ENCODE measurements at places on chromosomes 12 and 14. TPM values are rescaled to one million over a fixed set of nuclear protein-coding genes. Genes with fewer than 3 reads are reported as not detected.

The PLBD1 gene
- total RNA-seq, result 20.6 TPM

DNA sequence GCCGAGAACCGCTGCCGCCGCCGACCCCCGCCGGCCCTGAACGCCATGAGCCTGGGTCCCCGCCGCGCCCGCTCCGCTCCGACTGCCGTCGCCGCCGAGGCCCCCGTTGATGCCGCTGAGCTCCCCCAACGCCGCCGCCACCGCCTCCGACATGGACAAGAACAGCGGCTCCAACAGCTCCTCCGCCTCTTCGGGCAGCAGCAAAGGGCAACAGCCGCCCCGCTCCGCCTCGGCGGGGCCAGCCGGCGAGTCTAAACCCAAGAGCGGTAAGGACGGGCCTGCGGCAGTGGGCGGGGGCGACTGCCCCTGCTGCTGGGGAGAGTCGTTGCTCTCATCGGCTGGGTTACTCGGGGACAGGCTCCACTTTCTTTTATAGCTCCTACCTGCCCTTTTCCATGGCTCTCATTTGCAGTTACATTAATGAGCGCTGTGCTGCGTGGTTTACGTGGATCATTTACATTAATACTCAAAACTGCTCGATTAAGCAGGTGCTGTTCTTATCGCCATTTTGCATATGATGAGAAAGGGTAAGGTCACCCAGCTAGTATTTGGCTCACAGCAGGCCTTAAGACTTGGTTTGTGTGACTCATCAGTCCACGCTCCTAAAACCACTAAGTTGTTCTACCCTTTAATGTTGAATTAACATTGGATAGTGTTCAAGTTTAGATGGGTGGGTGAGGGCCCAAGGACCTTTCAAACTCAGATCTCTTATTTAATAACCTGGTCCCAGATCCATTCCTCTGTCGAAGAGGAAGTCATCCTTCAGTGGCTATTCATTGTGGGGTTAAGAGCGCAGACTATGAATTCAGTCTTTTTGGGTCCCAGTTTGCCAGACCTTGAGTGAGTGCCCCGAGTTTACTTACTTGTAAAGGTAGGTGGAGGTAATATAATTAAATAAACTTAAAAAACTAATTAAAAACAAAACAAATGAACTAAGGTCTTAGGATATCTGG lies 823 bp downstream of the RNF10 start:
- peaks cover 25% of the 10 kb centered on the region for H3K4me1 ChIP-seq
- DNase-seq, result no peak
- peak overlapping the region; percentile 90 for H3K4me3 ChIP-seq
- H3K36me3 ChIP-seq, result no peaks in the 10 kb centered on the region

DNA sequence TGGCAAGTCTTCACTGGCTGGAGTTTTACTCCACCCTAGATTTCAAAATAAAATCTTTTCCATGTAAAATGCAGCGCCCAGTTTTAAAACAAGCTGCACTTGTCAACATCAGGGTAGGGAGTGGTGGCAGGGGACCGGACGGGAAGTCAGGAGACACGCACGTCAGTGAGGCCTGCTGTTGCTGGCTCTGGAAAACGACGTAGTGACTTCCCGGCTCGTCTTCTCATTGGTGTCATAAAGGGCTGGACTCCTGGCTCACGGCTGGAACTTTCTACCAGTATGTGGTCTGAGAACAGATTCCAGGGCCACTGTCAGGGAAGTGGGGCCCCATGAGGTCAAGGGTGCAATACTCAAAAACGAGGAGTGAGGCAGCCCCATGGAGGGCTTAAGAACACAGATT lies 64.2 kb upstream of the FOXN3 start:
- DNase-seq, result no peak

DNA sequence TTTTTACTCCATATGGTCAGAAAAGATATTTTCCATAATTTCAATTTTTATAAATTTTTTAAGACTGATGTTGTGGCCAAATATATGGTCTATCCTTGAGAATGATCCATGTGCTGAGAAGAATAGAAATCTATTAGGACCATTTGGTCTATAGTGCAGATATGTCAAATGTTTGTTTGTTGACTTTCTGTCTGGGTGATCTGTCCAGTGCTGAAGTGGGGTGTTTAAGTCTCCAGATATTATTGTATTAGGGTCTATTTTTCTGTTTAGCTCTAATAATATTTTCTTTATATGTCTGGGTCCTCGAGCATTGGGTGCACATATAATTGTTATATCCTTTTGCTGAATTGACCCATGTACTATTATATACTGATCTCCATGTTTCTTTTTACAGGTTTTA lies 308.9 kb upstream of the LMO3 start:
- no peaks in the 10 kb centered on the region for H3K36me3 ChIP-seq
- no peak for DNase-seq
- no peaks in the 10 kb centered on the region for H3K4me1 ChIP-seq
- no peak overlapping the region for H3K4me3 ChIP-seq
- H3K27me3 ChIP-seq, result no peaks in the 10 kb centered on the region
- no peak overlapping the region for H3K27ac ChIP-seq

DNA sequence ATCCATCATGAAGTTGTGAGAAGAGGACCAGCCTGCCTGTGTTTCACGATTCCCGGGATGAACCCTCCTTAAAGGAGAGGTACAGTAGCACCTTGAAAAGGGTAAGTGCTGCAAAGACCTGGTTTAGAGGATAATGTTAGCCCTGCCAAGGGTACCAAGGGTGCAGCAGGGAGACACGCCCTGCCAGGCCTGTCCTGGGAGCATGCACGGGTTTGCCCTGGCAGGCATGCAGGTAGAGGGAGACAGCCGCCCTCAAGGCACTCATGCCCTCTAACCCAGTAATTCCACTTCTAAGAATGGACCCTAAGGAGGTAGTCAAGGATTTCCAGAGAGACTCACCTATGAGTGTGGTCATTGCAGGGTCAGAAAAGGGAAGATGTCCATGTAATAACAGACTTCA lies 65.0 kb downstream of the DIO3 start:
- DNase-seq, result no peak
- no peaks in the 10 kb centered on the region for H3K27me3 ChIP-seq
- no peaks in the 10 kb centered on the region for H3K4me1 ChIP-seq

GRCh38 chr12:131381716-131382430 lies 329.0 kb upstream of the SFSWAP start:
- H3K4me1 ChIP-seq, result no peaks in the 10 kb centered on the region
- no peaks in the 10 kb centered on the region for H3K27me3 ChIP-seq
- H3K4me3 ChIP-seq, result no peak overlapping the region
- H3K36me3 ChIP-seq, result no peaks in the 10 kb centered on the region
- H3K27ac ChIP-seq, result no peak overlapping the region

GRCh38 chr12:2264651-2265232 lies 212.0 kb downstream of the CACNA1C start:
- H3K36me3 ChIP-seq, result no peaks in the 10 kb centered on the region
- no peaks in the 10 kb centered on the region for H3K27me3 ChIP-seq
- peak overlapping the region; percentile 75 for H3K27ac ChIP-seq
- no peaks in the 10 kb centered on the region for H3K4me1 ChIP-seq

- H3K4me3 ChIP-seq, result no peak overlapping the region
- DNase-seq, result no peak
- no peaks in the 10 kb centered on the region for H3K4me1 ChIP-seq
- no peak overlapping the region for H3K27ac ChIP-seq
- H3K27me3 ChIP-seq, result no peaks in the 10 kb centered on the region
- no peaks in the 10 kb centered on the region for H3K36me3 ChIP-seq
These were observed 87.8 kb upstream of the EEA1 start for GRCh38 chr12:93016752-93017350.

GRCh38 chr14:83994020-83994419 lies 1535.9 kb upstream of the FLRT2 start:
- no peaks in the 10 kb centered on the region for H3K27me3 ChIP-seq
- H3K27ac ChIP-seq, result no peak overlapping the region
- DNase-seq, result no peak
- H3K4me1 ChIP-seq, result no peaks in the 10 kb centered on the region
- H3K36me3 ChIP-seq, result no peaks in the 10 kb centered on the region

GRCh38 chr12:25995906-25996305 lies 37.4 kb downstream of the RASSF8 start:
- DNase-seq, result no peak
- H3K36me3 ChIP-seq, result no peaks in the 10 kb centered on the region
- H3K27ac ChIP-seq, result no peak overlapping the region
- H3K4me3 ChIP-seq, result no peak overlapping the region
- H3K4me1 ChIP-seq, result no peaks in the 10 kb centered on the region

DNA sequence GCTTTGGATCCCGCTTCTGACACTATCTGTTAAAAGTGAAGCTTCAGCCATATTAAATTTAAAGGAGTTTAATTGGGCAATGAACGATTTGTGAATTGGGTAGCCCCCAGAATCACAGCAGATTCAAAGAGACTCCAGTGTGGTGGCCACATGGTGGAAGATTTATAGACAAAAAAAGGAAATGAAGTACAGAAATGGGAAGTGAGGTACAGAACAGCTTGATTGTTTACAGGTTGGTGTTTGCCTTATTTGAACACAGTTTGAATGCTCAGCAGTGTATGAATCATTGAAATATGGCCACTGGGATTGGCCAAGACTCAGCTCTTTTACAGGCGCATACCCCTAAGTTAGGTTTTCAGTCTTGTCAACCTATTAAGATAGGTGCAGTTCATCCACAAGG lies 21.9 kb downstream of the CCDC91 start:
- no peaks in the 10 kb centered on the region for H3K36me3 ChIP-seq
- no peaks in the 10 kb centered on the region for H3K4me1 ChIP-seq
- no peak for DNase-seq
- H3K27me3 ChIP-seq, result no peaks in the 10 kb centered on the region
- no peak overlapping the region for H3K4me3 ChIP-seq
- no peak overlapping the region for H3K27ac ChIP-seq

DNA sequence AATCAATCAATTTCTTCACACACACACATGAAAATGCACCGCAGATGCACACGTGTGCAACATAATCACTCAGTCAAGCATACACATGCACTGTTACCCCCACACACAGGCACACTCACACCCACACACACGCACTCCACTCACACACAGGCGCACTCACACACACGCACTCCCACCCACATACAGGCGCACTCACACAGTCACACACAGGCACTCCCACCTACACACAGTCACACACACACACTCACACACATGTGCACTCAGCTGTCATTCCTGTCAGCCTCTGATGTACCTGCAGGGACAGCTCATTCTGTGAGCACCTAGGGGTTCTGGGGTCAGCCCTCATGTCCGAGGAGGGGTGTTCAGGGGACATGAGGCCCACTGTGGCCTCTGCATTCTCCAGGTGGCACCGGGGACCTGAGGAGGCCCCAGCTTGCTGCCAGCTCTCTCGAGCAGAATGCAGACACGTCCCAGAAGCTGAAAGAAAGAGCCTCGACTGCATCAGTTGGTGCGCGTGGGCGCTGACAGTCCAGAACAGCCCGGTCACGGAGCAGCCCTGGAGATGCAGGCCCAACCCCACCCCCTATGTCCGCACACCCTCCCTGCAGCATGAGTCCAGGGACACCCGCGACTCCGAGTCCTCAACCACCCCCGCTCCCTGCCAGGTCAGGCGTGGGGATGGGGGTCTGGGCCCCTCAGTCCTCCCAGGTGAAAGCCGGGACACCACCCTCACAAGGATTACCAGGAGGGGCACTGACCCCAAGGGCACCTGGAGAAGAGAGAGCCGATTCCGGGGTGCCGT lies 69.3 kb downstream of the NOC4L start:
- no peaks in the 10 kb centered on the region for H3K36me3 ChIP-seq
- DNase-seq, result no peak
- H3K27me3 ChIP-seq, result no peaks in the 10 kb centered on the region
- H3K4me3 ChIP-seq, result no peak overlapping the region
- H3K27ac ChIP-seq, result no peak overlapping the region
- no peaks in the 10 kb centered on the region for H3K4me1 ChIP-seq

DNA sequence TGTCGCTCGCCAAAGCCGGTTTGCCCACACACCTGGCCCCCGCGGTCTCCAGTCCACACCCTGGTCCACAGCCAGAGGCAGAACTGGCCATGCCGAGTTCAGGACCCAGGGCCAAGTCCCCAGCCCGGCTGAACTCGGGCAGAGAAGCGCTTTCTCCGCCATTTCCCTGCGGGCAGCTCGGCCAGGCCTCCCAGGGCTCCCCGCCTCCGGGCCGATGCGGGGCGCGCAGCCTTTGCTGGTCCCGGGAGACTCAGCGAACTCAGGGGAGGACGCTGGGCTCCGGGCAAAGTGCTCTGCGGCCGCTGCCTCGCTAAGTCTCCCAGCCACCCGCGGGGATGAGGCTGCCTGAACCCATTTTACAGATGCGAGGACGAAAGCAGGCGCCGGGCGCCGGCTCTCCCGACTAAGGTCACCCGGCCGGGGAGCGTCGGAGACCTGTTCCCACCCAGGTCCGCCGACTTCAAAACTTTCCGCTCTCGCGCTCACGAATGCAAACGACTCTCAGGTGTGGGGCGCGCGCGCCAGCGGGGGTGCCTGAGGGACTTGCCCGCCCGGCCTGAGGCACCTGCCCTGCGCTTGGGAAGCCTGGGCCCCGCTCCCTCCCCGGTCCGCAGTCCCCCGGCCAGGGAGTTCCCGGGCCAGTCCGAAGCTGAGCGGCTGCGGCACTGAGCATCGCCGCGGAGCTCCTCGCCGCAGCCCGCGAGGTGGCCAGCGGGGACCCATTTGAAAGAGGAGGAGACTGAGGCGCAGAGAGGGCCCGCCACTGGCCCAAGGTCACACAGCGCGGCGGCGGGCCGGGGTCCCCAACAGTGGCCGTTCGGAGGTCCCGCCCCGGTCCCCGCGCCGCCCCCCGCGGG lies 627 bp downstream of the TESC start:
- H3K36me3 ChIP-seq, result no peaks in the 10 kb centered on the region
- peaks cover 15% of the 10 kb centered on the region for H3K27me3 ChIP-seq
- peak overlapping the region; percentile 43 for H3K4me3 ChIP-seq
- no peaks in the 10 kb centered on the region for H3K4me1 ChIP-seq
- peak overlapping the region; percentile 6 for H3K27ac ChIP-seq
- DNase-seq, result no peak

DNA sequence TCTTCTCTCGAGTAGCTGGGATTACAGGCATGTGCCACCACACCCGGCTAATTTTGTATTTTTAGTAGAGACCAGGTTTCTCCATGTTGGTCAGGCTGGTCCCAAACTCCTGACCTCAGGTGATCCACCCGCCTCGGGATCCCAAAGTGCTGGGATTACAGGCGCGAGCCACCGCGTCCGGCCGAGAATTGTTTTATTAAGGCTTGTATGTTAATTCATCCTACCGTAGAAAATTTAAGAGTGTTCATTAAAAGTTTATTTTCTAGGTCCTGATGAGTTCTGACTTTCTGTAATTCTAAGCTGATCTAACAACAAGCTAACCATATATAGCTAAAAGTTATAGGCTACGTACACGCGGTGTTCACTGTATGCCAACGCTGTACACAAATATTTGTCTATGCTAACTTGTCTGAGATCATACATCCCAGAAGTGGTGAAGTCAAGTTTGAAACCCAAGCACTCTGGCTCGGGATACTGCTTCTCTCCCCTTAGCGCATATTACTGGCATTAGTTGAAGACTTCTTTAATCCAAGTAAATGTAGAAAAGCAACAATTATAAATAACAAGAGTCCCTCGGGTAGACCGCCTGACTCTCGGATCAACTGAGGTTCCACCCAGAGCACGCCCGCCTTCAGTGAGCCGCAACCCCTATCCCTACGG lies 570 bp upstream of the MRPS35 start:
- no peak for DNase-seq
- peaks cover 12% of the 10 kb centered on the region for H3K4me1 ChIP-seq

- no peaks in the 10 kb centered on the region for H3K36me3 ChIP-seq
- no peak for DNase-seq
- no peaks in the 10 kb centered on the region for H3K27me3 ChIP-seq
These were observed 48.5 kb downstream of the CHST11 start for GRCh38 chr12:104505095-104505818.
